ENCODE measurements at places on chromosomes 2 and 18.

DNA sequence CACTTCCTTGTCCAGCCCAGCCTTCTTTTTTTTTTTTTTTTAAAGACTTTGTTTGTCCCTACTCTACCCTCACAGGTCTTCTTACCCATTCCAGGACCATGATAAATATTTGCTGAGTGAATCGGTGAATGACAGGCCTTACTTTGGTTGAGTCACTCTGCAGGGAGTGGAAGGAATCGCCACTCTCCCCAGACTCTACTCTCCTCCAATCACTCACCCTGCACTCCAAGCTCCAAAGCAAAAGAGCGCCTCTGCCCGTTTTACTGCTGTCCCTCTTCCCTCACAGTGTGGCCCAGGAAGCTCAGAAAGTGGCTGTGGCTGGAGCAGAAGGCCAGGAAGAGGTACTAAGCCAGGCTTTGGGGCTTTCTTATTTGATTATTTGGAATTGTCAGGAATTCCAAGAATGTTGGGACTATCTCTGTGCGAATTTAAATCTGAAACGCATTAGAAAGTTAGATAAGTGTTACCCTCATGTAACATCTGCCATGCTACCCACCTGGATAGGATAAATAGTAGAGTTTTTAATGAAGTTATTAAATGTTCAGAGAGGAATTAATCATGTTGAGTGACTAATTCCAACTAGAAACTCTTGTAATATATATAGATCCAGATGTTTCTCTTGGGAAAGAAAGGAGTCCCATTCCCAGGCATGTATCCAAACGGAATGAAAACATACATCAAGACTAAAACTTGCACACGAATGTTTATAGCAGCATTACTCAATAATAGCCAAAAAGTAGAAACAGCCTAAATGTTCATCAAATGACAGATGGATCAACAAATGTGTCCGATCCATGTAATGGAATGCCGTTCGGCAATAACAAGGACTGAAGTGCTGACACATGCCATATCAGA, 43.0 kb upstream of the CHMP1B start:
- DNase-seq = no peak

GRCh38 chr2:222747526-222748160, 76.2 kb downstream of the MOGAT1 start:
- no peak for DNase-seq

DNA sequence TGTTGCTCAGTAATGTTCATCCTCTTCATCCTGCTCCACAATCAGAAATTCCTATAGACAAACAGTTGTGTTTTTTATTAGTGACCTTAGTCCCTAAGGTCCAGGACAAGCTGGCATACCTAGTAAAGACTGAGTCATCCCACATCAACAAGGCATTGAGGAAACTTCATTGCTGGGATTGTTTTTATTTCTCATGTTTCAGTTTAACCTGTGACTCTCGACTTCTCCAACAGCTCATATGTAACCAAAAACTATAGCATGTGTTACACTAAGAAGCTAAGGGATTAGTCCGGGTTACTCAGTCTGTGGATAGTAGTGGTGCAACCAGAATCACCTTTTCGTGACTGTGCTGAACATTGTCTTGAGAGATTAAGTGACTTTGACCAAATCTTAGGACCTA, 292.1 kb downstream of the RDH14 start:
- no peak for DNase-seq

- no peak for DNase-seq
Observed at GRCh38 chr2:86477349-86477748, 36.2 kb downstream of the KDM3A start.

GRCh38 chr2:42446503-42447271, 47.1 kb downstream of the KCNG3 start:
- no peak for DNase-seq

GRCh38 chr2:121258051-121258450, 27.0 kb downstream of the TFCP2L1 start:
- no peak for DNase-seq

DNA sequence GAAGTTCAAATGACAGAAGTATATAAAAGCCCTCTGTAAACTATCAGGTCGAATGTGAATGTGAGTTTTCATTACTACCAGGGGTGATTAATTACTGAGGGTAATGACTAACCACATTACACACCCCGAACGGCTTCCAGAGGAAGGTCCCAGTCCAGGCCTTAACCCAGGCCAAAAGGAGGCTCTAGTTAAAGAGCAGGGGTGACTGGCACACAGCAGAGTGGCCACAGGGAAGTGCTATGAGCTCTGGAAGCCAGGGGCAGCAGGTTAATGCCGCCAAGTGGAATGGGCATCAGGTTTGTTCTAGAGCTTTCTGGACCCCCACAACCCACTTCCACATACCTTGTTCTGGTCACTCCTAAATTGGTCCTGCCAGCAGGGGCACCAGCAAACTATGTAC, 87.7 kb downstream of the BCL11A start:
- DNase-seq = no peak
